Activated CD4-positive, alpha-beta T cell treated with anti-CD3 and anti-CD28 coated beads, Interleukin-2, amount 10 ng/mL, durations not matched to agents 24 days and 14 days (primary cell): ENCODE measurements at places on chromosomes 6 and 20. TPM values are rescaled to one million over a fixed set of nuclear protein-coding genes. Genes with fewer than 3 reads are reported as not detected.
A peak's percentile ranks its signal among the peaks of the same experiment; 100 is the strongest.

DNA sequence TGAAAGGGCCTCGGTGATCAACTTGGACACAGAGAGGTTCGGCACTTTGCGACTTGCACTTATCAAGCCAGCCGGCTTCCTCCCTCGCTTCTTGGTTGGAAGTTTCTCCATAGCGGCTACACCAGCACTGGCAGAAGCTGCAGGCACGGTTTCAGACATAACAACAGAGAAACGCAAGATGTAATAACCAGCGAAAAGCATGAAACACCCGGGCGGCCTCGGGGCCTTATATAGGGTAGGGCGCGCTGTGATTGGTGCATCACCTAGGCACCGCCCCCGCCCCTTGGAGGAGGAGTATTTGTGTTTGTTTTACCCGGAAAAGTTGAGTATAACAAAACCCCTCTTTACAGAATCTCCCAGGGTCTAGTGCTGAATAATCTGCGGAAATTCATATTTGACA, 20.7 kb downstream of the HFE start:
- H3K36me3 ChIP-seq: peaks cover 2% of the 10 kb centered on the region
- H3K27ac ChIP-seq: no peak overlapping the region
- peaks cover 2% of the 10 kb centered on the region for H3K27me3 ChIP-seq
- H3K4me1 ChIP-seq: peaks cover 16% of the 10 kb centered on the region
- peak; percentile 56 for DNase-seq

DNA sequence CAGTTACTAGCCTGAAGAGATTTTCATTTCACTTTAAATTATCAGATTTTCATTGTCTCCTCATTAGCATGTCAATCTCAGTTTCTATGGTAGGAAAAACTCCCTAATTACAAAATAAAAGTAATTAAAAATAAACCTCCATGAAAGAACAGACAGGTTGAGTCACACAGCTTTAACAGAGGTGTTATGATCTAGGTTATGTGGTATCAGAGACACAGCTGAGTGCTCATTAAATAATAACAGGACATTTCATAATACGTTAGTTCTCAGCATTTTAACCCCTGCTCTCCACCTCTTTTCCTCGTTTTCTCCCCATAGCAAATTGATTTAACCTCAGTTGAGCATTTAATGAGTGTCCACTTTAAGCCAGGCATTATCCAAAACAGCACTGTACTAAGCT, 21.9 kb downstream of the TPBG start:
- no peak overlapping the region for H3K27ac ChIP-seq
- no peak overlapping the region for H3K4me3 ChIP-seq
- H3K4me1 ChIP-seq: no peaks in the 10 kb centered on the region
- no peak for DNase-seq
- H3K27me3 ChIP-seq: peaks cover 2% of the 10 kb centered on the region

SLC13A3 gene
- not detected in 2 replicates for total RNA-seq

NQO2 gene
- total RNA-seq: 29.1 and 34.0 TPM in 2 replicates

SLC35D3 gene
- not detected in 2 replicates for total RNA-seq

DNA sequence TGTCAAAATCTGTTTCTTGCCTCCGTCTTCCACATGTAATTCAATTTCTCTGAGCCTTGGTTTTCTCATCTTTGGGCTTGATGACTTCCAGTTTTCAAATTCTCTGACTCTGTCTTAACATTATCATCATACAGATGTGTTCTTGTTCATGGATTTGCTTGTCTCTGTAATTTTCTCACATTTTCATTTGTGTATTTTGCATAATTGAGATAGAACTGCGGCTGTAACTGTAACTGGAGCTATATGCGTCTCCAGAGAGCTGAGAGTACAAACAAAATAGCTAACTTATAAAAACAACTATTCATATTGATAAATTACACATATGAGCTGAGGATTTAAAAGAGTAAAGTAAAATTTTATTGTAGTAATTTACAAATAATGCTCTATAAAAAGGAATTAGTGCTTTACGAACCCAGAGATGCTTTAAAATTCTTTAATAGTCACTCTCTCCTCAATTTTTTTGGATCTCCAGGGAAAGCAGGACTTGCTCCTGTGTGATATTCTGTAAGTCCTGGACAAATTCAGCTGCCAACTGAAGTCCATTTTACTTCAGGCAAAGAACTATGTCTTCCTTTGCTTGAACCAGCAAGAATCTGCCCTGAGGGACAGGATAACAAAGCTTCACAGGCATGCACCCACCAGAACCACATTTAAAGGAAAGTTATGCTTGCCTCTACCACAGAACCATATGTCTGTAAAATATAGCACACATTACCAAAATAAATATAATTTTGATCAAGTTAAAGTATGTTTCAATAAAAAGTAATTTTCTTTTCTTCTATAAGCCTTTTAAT, 288.3 kb downstream of the KHDC1L start:
- H3K4me3 ChIP-seq: no peak overlapping the region
- no peak for DNase-seq
- no peaks in the 10 kb centered on the region for H3K36me3 ChIP-seq

GRCh38 chr6:118860363-118860762, 33.6 kb upstream of the ASF1A start:
- peaks cover 15% of the 10 kb centered on the region for H3K4me1 ChIP-seq
- no peak overlapping the region for H3K4me3 ChIP-seq
- no peak for DNase-seq
- H3K36me3 ChIP-seq: peaks cover 14% of the 10 kb centered on the region

GRCh38 chr6:63997221-63997620, 361.6 kb downstream of the PHF3 start:
- H3K27ac ChIP-seq: no peak overlapping the region
- H3K36me3 ChIP-seq: no peaks in the 10 kb centered on the region
- H3K27me3 ChIP-seq: no peaks in the 10 kb centered on the region
- no peak for DNase-seq
- no peak overlapping the region for H3K4me3 ChIP-seq
- no peaks in the 10 kb centered on the region for H3K4me1 ChIP-seq

TMEM217 gene
- 4.1 and 6.1 TPM in 2 replicates for total RNA-seq

TFEB gene
- total RNA-seq: 14.1 and 14.9 TPM in 2 replicates

- H3K27me3 ChIP-seq: peaks cover 2% of the 10 kb centered on the region
- H3K36me3 ChIP-seq: no peaks in the 10 kb centered on the region
- no peak overlapping the region for H3K4me3 ChIP-seq
- H3K27ac ChIP-seq: no peak overlapping the region
- DNase-seq: no peak
Measured at GRCh38 chr6:3409699-3410384, 47.0 kb downstream of the SLC22A23 start.

PRR18 gene
- total RNA-seq: not detected in 2 replicates

LST1 gene
- 42.6 and 46.4 TPM in 2 replicates for total RNA-seq

DNA sequence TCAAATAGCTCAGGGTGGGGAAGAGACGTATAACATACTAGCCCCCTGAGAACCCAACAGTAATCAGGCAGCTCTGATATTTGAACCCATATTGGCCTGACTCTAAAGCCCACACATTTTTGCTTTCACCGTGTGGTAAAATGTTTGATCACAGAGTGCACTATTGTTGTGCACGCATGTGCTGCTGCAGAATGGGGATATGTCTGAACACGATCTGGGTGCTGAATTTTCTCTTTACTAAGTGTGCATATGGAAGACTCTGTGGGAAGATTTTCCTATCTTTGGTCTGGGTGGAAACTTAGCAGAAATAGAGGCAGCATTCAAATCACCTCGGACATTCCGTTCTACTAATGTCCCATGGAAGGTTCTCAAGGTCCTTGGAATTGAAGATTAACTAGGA, 800.1 kb downstream of the TFAP2A start:
- no peak overlapping the region for H3K4me3 ChIP-seq
- H3K36me3 ChIP-seq: no peaks in the 10 kb centered on the region
- no peak overlapping the region for H3K27ac ChIP-seq
- no peaks in the 10 kb centered on the region for H3K27me3 ChIP-seq
- H3K4me1 ChIP-seq: no peaks in the 10 kb centered on the region
- no peak for DNase-seq

- H3K4me3 ChIP-seq: no peak overlapping the region
- no peaks in the 10 kb centered on the region for H3K4me1 ChIP-seq
- no peaks in the 10 kb centered on the region for H3K36me3 ChIP-seq
- H3K27me3 ChIP-seq: no peaks in the 10 kb centered on the region
- DNase-seq: no peak
- H3K27ac ChIP-seq: no peak overlapping the region
Measured at GRCh38 chr6:128836761-128837160, 46.2 kb upstream of the LAMA2 start.

DNA sequence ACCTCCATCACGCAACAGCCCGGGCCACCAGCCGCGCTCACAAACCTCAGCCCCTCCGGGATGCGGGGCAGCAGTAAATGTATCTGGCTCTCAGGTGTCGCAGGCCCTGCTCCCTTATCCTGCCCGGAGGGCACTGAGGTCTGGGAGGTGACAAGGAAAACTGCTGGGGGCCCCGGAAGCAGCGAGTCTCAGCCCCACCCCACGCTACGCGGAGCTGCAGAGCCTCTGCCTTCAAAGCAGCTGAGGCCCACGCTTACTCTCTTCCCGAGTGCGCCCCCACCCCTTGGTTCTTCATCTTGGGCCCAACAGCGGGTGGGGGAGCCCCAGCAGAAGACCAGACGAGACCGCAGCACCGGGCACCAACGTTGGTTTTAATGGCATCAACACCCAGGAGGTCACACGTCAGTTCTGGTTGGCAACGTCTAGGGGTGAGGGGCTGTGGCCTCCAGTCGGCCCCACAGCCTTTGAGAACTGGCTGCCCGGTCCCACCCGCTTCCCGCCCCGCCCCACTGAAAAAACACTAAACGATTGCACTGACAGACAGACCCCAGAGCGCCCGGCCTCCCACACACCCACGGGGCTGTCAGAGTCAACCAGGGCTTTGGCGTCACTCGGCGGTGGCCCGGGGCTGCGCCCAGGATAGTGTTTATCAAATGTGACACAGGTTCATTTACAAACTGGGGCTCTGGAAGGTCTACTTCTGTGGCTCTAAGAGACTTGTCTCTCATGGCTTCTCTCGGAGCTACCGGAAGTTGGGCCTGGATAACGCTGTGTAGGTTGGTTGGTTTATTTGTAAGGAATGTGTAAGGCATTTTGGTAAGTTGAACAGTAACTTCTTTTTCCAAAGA, 43.7 kb downstream of the DSTN start:
- H3K36me3 ChIP-seq: peaks cover 8% of the 10 kb centered on the region
- H3K4me3 ChIP-seq: no peak overlapping the region
- H3K4me1 ChIP-seq: peaks cover 24% of the 10 kb centered on the region
- no peaks in the 10 kb centered on the region for H3K27me3 ChIP-seq
- H3K27ac ChIP-seq: peak overlapping the region; percentile 3
- no peak for DNase-seq

- no peak overlapping the region for H3K4me3 ChIP-seq
- H3K27ac ChIP-seq: no peak overlapping the region
- H3K4me1 ChIP-seq: peaks cover 15% of the 10 kb centered on the region
- H3K36me3 ChIP-seq: no peaks in the 10 kb centered on the region
- no peak for DNase-seq
- H3K27me3 ChIP-seq: peaks cover 3% of the 10 kb centered on the region
Measured at GRCh38 chr20:44585057-44585963, 2.9 kb downstream of the PKIG start.
